CD8-positive, alpha-beta memory T cell (primary cell): ENCODE measurements at places on chromosomes 4 and X. TPM values are rescaled to one million over a fixed set of nuclear protein-coding genes. Genes with fewer than 3 reads are reported as not detected.

DNA sequence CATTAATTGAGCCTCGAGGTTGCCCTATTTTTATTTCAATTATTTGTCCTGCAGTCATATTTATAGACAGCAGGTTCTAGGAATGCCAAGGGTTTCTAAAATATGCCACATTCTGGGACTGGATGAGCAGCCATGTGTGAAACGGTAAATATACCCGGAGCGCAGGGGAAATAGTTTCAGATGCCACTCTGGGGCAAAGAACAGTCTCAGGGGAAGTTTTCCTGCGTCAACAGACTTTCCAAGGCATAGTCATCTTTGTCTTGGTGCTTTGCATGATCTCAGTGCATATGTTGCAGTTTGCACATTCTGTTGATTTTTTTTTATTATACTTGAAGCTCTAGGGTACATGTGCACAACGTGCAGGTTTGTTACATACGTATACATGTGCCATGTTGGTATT, 71.0 kb downstream of the GPAT3 start:
- DNase-seq = no peak
- no peak overlapping the region for H3K4me3 ChIP-seq
- no peaks in the 10 kb centered on the region for H3K27me3 ChIP-seq
- H3K36me3 ChIP-seq = no peaks in the 10 kb centered on the region
- no peak overlapping the region for H3K27ac ChIP-seq

DNA sequence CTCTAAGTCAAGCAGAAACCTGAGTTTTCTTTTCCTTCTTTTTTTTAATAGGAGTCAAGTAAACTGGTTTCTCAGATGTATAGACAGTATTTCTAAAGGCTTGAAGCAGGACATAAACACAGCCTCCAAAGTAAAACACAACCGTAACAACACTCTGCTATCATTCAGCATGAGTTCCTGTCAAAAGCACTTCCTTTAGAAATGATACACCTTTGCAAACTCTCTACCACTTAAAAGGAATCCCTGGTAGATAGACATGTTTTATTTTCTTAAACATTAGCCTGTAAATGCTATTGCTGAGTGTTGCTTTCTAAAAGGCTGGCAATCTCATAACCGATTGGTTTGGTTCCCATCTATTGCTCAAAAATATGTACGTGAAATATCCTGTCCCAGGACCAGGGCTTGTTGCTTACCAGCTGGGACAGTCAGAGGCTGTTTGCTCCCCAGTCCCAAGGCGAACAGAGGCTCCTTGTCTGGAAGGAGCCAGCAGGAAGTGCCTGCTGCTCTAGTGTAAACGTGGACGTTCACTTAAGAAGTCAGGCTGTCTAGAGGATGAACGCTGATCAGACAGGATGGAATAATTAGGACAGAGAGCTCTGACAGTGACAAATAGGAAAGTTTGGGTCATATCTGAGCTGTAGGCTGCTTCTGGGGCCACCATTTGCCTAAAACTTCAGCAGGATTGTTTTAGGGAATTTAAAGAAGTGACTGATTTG, 173.9 kb upstream of the KLF3 start:
- peaks cover 40% of the 10 kb centered on the region for H3K4me1 ChIP-seq
- H3K27me3 ChIP-seq = no peaks in the 10 kb centered on the region
- peak overlapping the region; percentile 30 for H3K4me3 ChIP-seq

DNA sequence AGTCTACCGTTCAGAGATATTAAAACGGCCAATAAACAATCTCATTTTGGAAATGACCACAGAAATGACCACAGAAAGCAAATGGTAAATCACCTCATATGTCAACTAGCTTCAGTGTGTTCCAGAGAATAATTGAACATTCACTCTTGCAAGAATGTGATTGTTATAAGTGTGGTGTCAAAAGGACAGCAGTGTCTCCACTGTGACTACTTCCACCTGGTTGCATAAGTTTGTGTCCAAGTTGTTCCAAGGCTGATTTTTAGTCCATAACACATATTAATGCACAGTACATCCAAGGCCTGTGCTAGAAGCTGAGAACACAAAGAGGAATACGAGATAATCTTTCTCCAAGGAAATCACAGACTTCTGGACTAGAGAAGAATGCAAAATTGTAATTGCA, 37.4 kb upstream of the RNF150 start:
- no peaks in the 10 kb centered on the region for H3K4me1 ChIP-seq
- no peaks in the 10 kb centered on the region for H3K27me3 ChIP-seq
- no peak for DNase-seq
- no peaks in the 10 kb centered on the region for H3K36me3 ChIP-seq
- H3K4me3 ChIP-seq = no peak overlapping the region

DNA sequence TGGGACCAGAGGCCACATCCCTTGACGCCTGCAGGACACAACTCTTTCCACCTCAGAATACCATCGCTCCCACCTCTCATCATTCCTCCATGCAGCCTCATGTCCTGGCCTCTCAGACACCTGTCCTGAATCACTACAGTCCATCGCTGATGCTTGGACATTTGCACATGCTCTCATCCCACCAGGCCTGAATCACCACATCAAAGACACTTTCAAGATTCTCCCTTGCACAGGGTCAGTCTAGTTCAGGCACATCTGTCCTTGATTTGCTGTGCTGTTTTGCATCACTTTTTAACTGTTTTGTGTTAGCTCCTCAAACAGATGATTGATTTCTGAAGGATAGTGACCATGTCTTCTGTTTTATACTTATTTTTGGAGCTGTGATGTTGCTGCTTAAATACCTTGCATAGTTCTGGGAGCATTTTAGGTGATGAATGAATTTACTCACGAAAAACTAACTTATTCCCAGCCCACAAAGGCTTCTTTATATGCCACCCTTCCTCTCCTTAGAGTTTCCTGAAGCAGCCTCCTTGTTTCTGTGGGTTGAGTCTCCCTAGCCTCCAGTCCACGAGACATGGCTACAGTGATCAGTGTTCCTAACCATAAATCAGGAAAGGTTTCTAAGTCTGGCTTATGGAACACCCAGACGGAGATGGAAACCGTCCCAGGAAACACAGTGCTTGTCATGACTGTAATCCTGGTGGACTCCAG, 2.6 kb downstream of the FAM114A1 start:
- no peaks in the 10 kb centered on the region for H3K36me3 ChIP-seq
- H3K27me3 ChIP-seq = peaks cover 5% of the 10 kb centered on the region
- no peak for DNase-seq
- H3K4me1 ChIP-seq = no peaks in the 10 kb centered on the region
- no peak overlapping the region for H3K27ac ChIP-seq

DNA sequence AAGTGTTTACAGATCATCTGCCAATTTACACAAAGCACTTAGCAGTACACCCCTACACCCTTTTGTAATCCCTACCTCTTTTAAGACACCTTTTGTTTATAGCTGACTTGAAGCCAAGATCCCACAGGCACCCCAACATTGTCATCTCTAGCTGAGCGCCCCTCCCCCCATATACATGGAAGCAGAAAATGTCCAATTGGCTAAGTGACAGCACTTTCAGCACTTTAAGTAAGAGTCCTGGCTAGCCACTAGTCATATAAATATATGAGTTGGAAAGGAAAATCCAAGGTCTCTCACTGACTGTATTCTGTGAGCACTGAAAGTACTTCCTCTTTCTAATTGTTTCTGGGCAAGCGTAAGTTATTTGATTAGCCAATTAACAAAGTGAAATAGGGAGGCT, 108.2 kb downstream of the NSUN7 start:
- peaks cover 5% of the 10 kb centered on the region for H3K4me1 ChIP-seq
- H3K27ac ChIP-seq = no peak overlapping the region
- H3K4me3 ChIP-seq = no peak overlapping the region
- peaks cover 8% of the 10 kb centered on the region for H3K27me3 ChIP-seq

- no peaks in the 10 kb centered on the region for H3K27me3 ChIP-seq
- H3K36me3 ChIP-seq = no peaks in the 10 kb centered on the region
- DNase-seq = no peak
- no peak overlapping the region for H3K27ac ChIP-seq
- no peak overlapping the region for H3K4me3 ChIP-seq
- H3K4me1 ChIP-seq = no peaks in the 10 kb centered on the region
Observed at GRCh38 chr4:23706972-23707651, 182.7 kb downstream of the PPARGC1A start.

GIMD1 gene
- not detected for polyA plus RNA-seq

PAGE4 gene
- polyA plus RNA-seq = not detected

GRCh38 chrX:138928737-138929459, 217.4 kb upstream of the FGF13 start:
- DNase-seq = no peak
- H3K27ac ChIP-seq = no peak overlapping the region
- H3K4me3 ChIP-seq = no peak overlapping the region
- H3K27me3 ChIP-seq = no peaks in the 10 kb centered on the region
- no peaks in the 10 kb centered on the region for H3K4me1 ChIP-seq

DNA sequence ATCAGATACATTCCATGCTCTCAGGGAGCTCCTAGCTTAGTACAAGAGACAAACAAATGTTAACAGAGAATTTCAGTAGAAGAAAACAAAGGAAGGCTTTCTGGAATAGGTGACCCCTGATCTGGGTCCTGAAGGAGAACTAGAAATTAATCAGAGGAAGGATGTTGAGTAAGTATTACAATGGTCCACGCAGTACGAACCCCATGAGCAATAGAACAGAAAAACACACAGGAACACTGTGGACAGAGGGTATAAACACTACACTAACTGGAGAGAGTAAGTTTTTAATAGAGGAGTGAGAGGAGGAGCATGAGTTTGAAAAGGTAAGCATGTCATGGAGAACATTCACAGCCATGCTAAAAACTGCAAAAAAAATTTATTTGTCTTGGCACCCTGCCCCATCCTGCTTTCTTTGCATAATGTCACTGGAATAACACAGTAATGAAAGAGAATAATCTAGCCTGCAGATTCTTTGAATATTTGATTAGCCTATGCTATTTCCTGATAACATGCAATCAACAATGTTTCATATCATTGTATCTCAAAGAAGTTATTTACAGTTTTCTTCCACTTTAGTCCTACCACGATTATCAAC, 140.3 kb upstream of the ZXDB start:
- H3K27ac ChIP-seq = no peak overlapping the region
- no peaks in the 10 kb centered on the region for H3K36me3 ChIP-seq
- no peak overlapping the region for H3K4me3 ChIP-seq
- H3K4me1 ChIP-seq = no peaks in the 10 kb centered on the region
- no peak for DNase-seq
- H3K27me3 ChIP-seq = no peaks in the 10 kb centered on the region

- no peak overlapping the region for H3K27ac ChIP-seq
- no peak for DNase-seq
- no peaks in the 10 kb centered on the region for H3K27me3 ChIP-seq
- no peak overlapping the region for H3K4me3 ChIP-seq
Observed at GRCh38 chr4:177016541-177017141, 223.9 kb upstream of the VEGFC start.

SHROOM3 gene
- polyA plus RNA-seq = not detected

CT45A10 gene
- not detected for polyA plus RNA-seq

- H3K4me3 ChIP-seq = no peak overlapping the region
- H3K36me3 ChIP-seq = no peaks in the 10 kb centered on the region
- peaks cover 3% of the 10 kb centered on the region for H3K27me3 ChIP-seq
- H3K27ac ChIP-seq = no peak overlapping the region
- H3K4me1 ChIP-seq = no peaks in the 10 kb centered on the region
- no peak for DNase-seq
Observed at GRCh38 chr4:10554121-10554520, 96.9 kb upstream of the ZNF518B start.

- no peak overlapping the region for H3K4me3 ChIP-seq
- no peak overlapping the region for H3K27ac ChIP-seq
- DNase-seq = no peak
- H3K27me3 ChIP-seq = no peaks in the 10 kb centered on the region
- H3K4me1 ChIP-seq = no peaks in the 10 kb centered on the region
Observed at GRCh38 chrX:31609130-31609529, 537.3 kb upstream of the FTHL17 start.

- no peaks in the 10 kb centered on the region for H3K36me3 ChIP-seq
- H3K27me3 ChIP-seq = no peaks in the 10 kb centered on the region
- no peak for DNase-seq
- H3K4me3 ChIP-seq = no peak overlapping the region
- H3K4me1 ChIP-seq = no peaks in the 10 kb centered on the region
Observed at GRCh38 chr4:113406723-113407016, 354.9 kb downstream of the CAMK2D start.

- peak; percentile 3 for DNase-seq
- H3K27me3 ChIP-seq = no peaks in the 10 kb centered on the region
- H3K4me1 ChIP-seq = peaks cover 28% of the 10 kb centered on the region
- H3K36me3 ChIP-seq = no peaks in the 10 kb centered on the region
- no peak overlapping the region for H3K4me3 ChIP-seq
Observed at GRCh38 chrX:148310426-148311165, 189.8 kb upstream of the AFF2 start.

- peak; percentile 47 for DNase-seq
- H3K27ac ChIP-seq = peak overlapping the region; percentile 83
- H3K4me3 ChIP-seq = peak overlapping the region; percentile 43
- peaks cover 59% of the 10 kb centered on the region for H3K4me1 ChIP-seq
- no peaks in the 10 kb centered on the region for H3K36me3 ChIP-seq
- no peaks in the 10 kb centered on the region for H3K27me3 ChIP-seq
Observed at GRCh38 chr4:77852892-77853495, 9.6 kb upstream of the MRPL1 start.

GRCh38 chrX:11611965-11612364, 53.8 kb downstream of the ARHGAP6 start:
- H3K4me1 ChIP-seq = no peaks in the 10 kb centered on the region
- no peaks in the 10 kb centered on the region for H3K36me3 ChIP-seq
- H3K27me3 ChIP-seq = no peaks in the 10 kb centered on the region
- DNase-seq = no peak
- no peak overlapping the region for H3K27ac ChIP-seq

- DNase-seq = no peak
- H3K4me1 ChIP-seq = no peaks in the 10 kb centered on the region
- no peaks in the 10 kb centered on the region for H3K27me3 ChIP-seq
- peaks cover 14% of the 10 kb centered on the region for H3K36me3 ChIP-seq
Observed at GRCh38 chr4:39825741-39826231, 127.8 kb downstream of the UBE2K start.
